ENCODE measurements at places on chromosomes 4 and X.
A peak's percentile ranks its signal among the peaks of the same experiment; 100 is the strongest.

- no peak for DNase-seq
Measured at GRCh38 chrX:127574829-127575228, 477.4 kb downstream of the ACTRT1 start.

GRCh38 chr4:22850630-22851029 is 157.9 kb downstream of the GBA3 start:
- DNase-seq = no peak

GRCh38 chr4:128831531-128832242 is 22.2 kb downstream of the JADE1 start:
- no peak for DNase-seq

DNA sequence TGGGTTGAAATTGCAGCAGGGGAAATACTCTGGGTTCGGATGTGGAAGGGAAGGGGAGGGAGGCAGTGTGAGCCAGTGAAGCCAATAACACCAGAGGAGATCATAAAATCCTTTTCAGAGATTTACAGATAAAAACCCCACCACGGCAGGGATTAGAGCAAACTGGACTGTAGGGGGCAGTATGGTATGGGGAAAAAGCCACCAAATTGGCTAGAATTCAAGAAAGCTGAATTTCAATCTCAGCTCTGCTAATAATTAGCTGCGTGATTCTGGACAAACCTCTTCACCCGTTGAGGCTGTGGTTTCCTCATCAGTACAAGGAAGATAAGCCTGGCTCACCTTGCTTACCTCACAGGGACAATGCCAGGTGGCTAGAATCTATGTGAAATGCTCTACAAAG is 108.1 kb downstream of the ATG4A start:
- peak; percentile 3 for DNase-seq

GRCh38 chrX:49960061-49960460 is 37.7 kb downstream of the CLCN5 start:
- DNase-seq = no peak

DNA sequence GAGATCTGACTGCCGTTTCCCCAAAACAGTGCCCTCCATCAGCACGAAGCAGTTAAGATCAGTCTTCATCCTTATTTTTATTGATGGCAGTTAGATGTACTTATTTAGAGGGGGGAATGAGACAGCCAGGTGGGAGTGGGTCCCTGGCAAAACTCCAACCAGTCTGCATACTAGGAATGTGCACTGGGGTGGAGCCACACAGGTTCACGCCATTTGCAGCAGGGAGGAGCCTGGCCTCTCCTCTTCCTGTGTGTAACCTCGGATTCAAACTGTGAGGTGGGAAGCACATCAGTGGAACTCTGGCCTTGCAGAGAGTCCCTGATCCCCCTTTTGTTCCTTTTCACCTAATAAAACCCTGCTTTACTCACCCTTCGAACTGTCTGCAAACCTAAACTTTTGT is 987.7 kb upstream of the GRIA3 start:
- no peak for DNase-seq

- no peak for DNase-seq
Measured at GRCh38 chrX:148784137-148784536, 283.7 kb downstream of the AFF2 start.

- DNase-seq = no peak
Measured at GRCh38 chr4:31896349-31896748, 1176.2 kb downstream of the PCDH7 start.
